ENCODE measurements at places on chromosomes 7 and 10. TPM values are rescaled to one million over a fixed set of nuclear protein-coding genes. Genes with fewer than 3 reads are reported as not detected.

Gene OPN1SW
- not detected for total RNA-seq

Gene KIN
- total RNA-seq, result 4.1 TPM

Gene CYP17A1
- total RNA-seq, result not detected

Gene IL15RA
- 5.5 TPM for total RNA-seq

Gene ADRA2A
- 2.9 TPM for total RNA-seq

Gene PWWP2B
- 7.0 TPM for total RNA-seq

Gene MOGAT3
- not detected for total RNA-seq

Gene AZGP1
- total RNA-seq, result 0.30 TPM

Gene GBX1
- not detected for total RNA-seq

Gene GPR26
- not detected for total RNA-seq

Gene SMKR1
- total RNA-seq, result not detected

Gene NOLC1
- total RNA-seq, result 33.7 TPM

Gene MCM10
- total RNA-seq, result 0.35 TPM
